ENCODE measurements at places on chromosomes 1 and 21. TPM values are rescaled to one million over a fixed set of nuclear protein-coding genes. Genes with fewer than 3 reads are reported as not detected.

NUDT4B gene
- 0.53 TPM for total RNA-seq

BARHL2 gene
- not detected for total RNA-seq

RHBDL2 gene
- 0.21 TPM for total RNA-seq

OVAAL gene
- 1.5 TPM for total RNA-seq

SERBP1 gene
- 163 TPM for total RNA-seq

SH2D1B gene
- not detected for total RNA-seq

RO60 gene
- 48.3 TPM for total RNA-seq

MAPKAPK2 gene
- total RNA-seq = 212 TPM

LMNA gene
- 273 TPM for total RNA-seq

CD244 gene
- not detected for total RNA-seq

SPATA46 gene
- not detected for total RNA-seq

OR10Z1 gene
- not detected for total RNA-seq

AK5 gene
- 0.31 TPM for total RNA-seq

SYT11 gene
- 10.7 TPM for total RNA-seq

LENEP gene
- total RNA-seq = not detected

NT5C1A gene
- 10.7 TPM for total RNA-seq

HES2 gene
- 0.14 TPM for total RNA-seq

VSIG8 gene
- total RNA-seq = not detected

CSF3R gene
- 22.7 TPM for total RNA-seq

FCRL3 gene
- total RNA-seq = 1.0 TPM

OR2T33 gene
- not detected for total RNA-seq

HES5 gene
- 0.45 TPM for total RNA-seq

NBPF4 gene
- total RNA-seq = not detected

DISP1 gene
- 3.5 TPM for total RNA-seq

HES3 gene
- not detected for total RNA-seq

SLFNL1 gene
- 0.11 TPM for total RNA-seq

HECTD3 gene
- 27.1 TPM for total RNA-seq

ICOSLG gene
- total RNA-seq = 1.5 TPM

RBP7 gene
- 36.3 TPM for total RNA-seq

AMY1C gene
- total RNA-seq = not detected

MYOM3 gene
- total RNA-seq = 235 TPM

ZNF683 gene
- not detected for total RNA-seq
